ENCODE measurements at places on chromosomes 11 and 22. TPM values are rescaled to one million over a fixed set of nuclear protein-coding genes. Genes with fewer than 3 reads are reported as not detected.
A peak's percentile ranks its signal among the peaks of the same experiment; 100 is the strongest.

TKFC gene
- 34.3 TPM for total RNA-seq

NRXN2 gene
- total RNA-seq, result 0.21 TPM

LARGE2 gene
- 4.1 TPM for total RNA-seq

KRTAP5-3 gene
- not detected for total RNA-seq

DENND6B gene
- 7.0 TPM for total RNA-seq

ACTN3 gene
- total RNA-seq, result not detected

TRPC6 gene
- not detected for total RNA-seq

IFITM10 gene
- total RNA-seq, result 4.3 TPM

GGTLC2 gene
- total RNA-seq, result not detected

SLC22A12 gene
- total RNA-seq, result not detected

MUC15 gene
- total RNA-seq, result not detected

PGA4 gene
- not detected for total RNA-seq

DNAJB7 gene
- total RNA-seq, result not detected

DNA sequence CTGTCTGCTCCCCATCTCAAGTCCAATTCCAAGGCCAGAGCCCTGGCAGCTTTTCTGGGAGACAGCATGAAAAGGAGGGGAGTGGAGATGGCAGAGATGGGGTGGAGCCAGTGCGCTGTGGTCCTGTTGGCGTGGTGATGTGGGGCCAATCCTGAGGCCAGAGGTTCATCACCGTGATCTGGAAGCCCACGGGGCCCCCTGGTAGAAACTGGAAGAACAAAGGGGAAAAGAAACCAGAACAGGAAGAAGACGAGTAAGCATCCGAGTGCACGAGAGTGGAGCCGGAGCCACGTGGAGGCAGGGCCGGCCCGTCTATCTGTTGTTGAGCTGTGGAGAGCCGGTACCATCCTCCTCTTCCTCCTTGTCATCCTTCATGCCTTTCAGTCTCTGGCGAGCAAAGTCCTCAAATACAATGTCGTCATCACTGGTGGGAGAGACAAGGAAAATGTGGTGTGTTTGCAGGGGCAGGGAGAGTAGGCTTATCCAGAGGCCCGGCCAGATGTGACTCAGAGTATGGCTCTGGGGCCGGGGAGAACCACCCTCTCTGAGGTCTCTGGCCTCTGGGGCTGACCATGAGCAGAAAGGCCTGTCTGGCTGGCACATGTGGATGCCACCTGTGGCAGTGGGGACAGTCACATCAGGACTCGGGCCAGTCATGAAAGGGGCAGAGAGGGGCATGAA lies 25.4 kb downstream of the TPBGL start:
- no peak for DNase-seq

DNA sequence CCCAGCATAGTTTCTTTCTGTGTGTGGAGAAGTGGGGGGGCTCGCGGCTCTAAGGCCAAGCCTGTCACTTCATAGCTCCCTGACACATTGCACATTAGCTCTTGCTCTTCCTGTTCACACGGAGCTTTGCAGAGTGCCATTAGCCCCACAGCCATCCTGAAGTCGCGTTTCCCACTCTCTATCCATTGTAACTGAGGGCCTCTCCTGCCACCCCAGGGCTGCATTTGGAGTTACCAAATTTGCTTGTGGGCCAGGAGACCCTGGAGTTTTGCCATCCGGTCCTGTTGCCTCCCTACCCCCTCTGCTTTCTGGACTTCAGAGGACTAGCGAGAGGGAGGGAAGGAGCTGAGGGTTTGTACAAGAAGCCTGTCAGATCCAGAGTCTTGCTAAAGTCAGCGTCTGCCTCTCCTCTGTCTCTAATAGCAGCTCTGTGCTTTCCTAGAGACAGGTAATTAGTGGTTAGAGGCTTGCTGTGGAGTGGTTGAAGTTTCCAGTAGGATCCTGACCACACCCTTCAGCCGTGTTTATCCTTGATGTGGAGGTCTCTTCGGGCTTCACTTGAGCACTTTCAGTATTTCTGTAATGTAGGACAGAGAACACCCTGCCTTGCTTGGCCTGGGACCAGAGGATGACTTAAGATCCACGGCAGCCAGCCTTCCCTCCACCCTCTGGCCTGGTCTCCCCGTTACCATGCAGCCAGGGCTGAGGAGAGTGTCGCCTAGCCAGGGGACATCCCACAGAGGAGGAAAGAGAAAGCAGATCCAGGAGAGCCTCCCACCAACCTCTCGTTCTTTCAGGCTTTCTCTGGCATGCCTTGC lies 14.1 kb downstream of the DCPS start:
- DNase-seq, result no peak

DNA sequence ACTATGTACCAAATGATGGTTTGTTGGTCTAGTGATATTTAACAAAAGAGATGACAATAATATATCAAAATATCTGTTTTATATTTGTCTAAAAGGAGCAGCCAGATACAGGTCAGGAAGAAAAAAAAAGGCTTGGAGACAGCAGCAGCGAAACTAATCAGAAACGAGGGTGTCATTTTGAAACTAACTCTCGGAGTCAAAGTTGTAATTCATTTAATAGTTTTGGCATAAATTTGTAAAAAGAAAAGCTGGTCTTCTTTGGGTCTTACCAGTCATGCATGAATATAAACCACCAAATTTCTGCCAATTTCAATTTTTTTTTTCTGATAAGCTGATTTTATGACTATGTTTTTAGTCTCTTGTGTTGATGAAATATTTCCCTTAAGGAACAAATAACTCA lies 25.5 kb downstream of the NPAT start:
- no peak for DNase-seq

DNA sequence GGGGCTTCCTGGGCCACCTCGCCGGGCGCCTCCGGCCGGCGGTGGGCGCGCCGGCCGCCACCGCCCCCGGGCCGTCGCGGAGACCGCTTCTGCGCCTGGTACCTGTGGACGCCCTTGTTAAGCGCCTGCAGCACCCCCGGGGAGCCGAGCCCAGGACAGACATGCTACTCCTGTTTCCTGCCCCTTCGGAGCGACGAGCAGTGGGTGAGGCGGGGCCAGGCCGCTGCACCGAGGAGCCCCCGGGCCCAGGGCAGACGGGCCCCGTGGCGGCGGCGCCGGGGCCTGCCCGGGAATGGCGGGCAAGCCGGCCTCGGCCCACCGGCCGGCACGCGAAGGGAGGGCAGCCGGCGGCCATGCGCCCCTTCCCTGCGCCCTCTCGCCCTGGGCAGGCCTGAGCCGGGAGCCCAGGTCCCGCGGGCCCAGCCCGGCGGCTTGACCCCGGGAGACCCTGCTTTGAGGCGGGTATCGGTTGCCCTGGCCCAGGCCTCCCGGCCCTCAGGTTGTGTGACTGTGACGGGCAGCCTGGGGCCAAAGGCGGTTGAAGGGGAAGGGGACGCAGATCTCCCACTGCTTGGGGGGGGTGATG lies 789 bp upstream of the KDM2A start:
- peak; percentile 55 for DNase-seq

DNA sequence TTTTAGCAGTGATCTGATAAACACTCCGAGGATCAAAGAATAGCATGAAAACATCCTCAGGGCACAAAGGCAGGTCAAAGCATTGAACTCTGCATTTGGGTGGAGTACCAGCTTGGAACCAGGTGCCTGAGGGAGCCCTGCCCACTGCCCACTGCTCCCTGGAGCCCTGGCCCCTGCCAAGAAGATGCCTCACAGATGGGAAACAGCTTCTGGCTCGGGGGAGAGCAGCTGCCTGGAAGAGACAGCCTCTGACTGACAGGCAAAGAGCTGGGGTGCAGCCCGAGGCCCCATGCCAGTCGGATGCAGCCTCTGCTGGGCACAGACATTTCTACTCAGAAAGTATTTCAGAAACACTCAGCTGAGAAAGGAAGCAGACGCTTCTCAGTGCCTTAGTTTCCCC lies 13.2 kb downstream of the LMO1 start:
- DNase-seq, result no peak

DNA sequence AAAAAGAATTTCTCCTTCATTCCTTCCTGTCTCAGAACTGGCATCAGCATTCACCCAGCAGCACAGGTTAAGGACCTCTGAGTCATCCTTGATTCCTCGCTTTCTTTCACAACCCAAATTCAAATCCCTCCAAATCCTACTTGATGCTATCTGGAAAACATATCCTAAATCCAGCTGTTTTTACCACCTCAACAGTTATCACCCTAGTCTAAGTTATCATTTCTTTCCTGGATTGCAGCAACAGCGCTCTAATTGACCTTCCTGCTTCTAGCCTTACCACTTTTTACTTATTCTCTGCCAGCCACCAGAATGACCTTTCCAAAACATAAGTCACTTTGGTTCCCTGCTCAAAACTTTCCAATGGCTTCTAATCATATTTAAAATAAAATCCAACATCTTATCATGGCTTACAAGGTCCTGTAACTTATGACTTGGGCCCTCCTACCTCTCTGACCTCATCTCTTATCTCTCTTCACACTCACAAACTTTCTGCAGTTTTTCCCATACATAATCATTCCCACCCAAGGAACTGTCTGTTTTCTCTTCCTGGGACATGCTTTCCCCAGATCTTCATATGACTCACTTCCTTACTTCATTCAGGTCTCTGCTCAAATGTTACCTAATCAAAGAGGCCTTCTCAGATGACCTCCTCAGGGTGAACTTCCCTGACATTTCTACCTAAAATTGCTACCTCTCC lies 119.4 kb downstream of the TTC28 start:
- no peak for DNase-seq

DNA sequence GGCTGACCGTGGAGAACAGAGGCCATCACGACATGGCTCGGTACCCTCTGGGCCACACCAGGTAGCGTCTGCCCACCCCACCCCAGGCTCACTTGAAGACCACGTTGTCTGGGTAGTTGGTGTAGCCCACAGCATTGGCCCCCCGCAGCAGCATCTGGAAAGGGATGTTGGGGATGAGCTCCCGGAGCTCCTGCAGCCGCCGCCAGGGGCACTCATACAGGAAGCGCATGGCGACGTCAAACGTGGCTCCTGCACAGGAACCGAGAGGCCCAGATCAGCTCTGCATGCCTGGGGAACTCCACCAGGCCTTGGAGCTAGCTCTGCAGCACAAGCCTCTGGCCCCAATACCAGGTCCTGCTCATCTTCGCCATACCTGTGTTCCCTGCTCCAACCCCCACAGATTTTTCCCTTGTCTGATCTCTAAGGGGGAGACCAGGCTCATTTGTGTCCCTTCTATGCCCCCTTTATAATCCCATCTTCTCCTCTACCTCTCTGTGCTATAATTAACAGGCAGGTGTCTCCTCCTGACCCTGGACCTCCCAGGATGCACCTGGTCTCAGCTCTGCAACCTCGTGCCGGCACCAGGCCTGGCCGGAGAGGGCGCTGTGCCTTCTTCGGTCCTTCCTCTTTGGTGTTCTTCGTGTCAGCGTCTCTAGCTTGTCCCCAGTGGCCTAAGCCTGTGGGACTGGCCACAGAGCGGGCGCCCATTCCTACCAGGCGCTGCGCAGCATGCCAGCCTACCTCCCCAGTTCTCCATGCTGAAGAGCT lies 5.0 kb upstream of the LRFN4 start:
- DNase-seq, result no peak

GRCh38 chr11:69357458-69358397 lies 63.8 kb downstream of the MYEOV start:
- no peak for DNase-seq

DNA sequence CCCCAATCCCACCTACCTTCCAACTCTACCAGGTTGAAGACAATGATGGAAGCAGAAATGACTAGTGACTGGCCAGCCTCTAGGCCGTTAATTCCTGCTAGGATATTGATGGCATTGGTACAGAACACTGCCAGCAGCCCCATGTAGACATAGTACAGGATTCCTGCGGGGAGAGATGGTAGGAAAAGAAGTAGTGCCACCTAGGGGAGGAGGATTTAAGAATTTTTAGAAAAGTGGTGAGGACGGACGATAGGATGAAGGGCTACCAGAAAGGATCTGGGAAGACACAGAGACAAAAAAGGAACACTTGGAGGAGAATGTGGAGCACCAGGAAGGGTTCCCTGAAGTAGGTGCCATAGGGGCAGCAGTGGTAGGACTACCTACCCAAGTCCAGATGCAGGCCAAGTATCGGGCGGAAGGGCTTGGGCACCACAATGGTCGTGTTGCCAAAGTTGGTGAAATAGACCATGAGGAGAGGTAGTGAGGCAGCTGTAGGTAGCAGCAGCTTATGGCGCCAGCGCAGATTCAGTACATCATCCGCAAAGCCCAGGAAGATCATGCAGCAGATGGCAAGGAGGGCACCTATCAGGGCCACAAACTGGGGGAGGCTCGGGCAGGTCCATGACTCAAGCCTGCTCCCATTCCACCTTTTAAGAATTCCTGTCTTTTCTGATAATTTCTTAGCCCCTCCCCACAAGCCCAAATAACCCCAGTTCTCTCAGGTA lies 1.2 kb downstream of the DPAGT1 start:
- DNase-seq, result no peak

DNA sequence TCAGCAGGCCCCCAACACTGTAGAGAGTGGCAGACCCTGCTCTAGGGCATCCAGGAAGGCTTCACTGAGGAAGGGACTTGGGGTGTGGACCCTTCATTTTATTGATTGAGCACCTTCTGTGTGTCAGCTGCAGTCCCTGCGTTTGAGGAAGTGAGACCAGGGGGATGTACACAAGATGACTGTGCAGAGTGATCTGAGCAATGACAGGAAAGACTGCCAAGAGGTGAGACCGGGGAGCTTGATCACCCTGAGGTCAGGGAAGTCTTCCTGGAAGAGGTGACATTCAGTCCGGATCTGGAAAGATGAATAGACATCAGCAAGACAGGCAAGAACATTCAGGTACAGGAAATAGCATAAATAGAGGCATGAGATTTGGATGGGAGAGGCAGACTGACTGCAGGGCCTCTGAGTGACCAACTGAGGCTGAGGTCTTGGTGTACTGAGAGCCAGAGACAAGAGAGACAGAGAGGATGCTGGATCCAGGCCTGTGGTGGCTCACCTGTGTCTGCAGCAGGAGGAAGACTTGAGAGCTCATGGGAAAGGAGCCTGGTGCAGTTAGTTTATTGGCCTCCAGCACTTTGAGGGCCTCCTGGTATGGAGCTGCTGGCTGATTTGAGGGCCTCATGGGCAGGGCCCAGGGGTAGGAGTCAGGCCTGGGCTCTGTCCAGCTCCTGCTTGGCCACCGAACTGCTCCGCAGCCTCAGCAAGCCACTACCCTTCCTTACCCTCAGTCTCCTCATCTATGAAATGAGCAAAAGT lies 5.2 kb downstream of the DGAT2 start:
- DNase-seq, result no peak

DNA sequence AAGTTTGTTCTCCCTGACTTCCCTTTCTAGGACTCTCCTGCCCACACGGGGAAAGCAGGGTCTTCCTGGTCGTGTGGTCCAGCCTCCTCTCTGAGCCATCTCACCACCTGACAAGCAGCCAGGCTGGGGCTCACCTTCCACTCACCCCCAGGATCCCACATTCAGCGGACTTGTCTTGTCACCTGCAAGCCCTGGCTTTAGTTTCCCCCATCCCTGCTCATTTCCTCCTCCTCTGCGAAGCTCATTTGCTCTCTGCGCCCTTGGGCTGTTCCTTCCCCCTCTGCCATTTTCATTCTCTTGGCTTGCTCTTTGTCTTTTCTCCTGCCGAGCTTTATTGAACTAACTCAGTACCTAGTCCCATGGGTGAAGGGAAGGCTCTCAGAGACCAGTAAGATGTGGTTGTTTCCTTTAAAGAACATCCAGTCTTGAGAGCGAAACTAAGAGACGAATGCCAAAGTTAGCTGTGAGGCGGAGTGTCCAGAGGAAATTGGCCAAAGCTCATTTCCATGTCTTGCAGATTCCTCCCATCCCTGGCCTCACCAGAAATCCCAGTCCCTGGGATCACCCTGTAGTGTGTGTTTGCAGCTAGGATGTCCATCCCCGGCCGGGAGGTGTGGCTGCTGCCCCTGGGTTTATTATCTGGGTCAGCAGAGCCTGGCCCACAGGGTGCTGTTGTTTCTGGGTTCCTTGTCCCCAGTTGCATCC lies 2.0 kb downstream of the ST14 start:
- DNase-seq, result no peak

Data from naive thymus-derived CD8-positive, alpha-beta T cell (primary cell).